ENCODE measurements at places on chromosomes 2 and 18. TPM values are rescaled to one million over a fixed set of nuclear protein-coding genes. Genes with fewer than 3 reads are reported as not detected.

DNA sequence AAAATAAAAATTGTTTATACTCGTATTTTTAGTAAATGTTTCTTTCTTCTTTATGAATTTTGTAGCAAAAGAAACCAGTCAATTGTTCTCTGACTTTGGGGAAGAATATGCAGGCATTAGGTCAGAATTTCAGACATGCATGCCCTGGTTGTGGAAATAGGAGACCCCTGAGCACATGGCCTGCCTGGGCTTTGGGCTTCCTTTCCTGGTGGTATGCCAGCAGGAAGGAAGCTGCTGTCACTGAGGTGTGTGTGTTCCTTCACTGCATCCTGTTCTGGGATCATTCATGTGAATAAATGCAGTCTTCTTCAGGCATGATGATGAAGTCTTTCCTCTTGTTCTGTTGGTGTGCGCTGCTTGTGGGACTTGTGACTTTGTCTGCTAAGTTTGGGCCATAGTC is 920.2 kb upstream of the VRK2 start:
- DNase-seq: no peak

The AGAP1 gene
- not detected for total RNA-seq

GRCh38 chr2:348361-348916 is 60.5 kb upstream of the ALKAL2 start:
- DNase-seq: no peak

DNA sequence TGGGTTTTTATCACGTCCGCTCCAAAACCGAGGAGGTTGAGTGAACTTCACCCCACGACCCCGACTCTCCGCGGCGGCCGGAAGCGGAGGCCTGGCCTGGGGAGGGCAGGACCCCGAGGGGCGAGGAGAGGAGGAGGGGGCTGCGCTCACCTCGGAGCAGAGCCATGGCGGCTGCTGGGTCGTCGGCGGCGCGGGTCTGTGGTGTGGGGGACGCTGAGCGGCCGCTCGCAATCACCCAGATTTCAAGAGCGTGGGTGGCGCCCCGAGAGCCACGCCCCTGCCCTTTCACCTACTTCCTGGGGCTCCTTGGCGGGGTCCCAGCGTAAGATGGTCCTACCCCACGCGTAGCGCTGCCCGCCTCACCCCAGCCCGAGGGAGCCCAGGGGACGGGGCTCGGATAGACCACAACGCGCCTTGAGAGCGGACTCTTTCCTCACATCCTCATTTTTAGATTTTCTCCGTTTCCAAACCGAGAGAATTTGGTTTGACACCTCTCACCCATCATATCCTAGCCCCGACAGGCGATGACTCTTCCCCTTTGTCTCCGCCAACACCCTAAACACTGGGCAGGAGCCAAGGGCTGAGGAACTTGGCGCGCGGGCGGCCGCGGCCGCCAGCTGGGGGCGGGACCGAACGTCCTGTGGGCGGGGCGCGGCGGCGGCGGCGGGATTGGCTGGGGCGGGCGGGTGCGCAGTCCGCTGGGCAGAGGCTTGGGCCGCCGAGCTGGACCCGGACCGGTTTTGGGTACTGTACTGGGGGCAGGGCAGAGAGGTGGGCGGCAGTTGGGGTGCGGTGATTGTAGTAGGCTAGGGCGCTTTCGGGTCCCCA is at the start of gene ACAA2:
Gene ACAA2, minus strand, starts transcription at position 215 of the 828 bp plus-strand sequence. Its CDS starts 49 bp downstream, at position 166.
- peak; percentile 79 for DNase-seq

GRCh38 chr18:28063271-28063761 is 113.6 kb downstream of the CDH2 start:
- no peak for DNase-seq
